Activated T-cell treated with anti-CD3 and anti-CD28 coated beads, Interleukin-2, amount 50 U/mL, for 4 hours (primary cell): ENCODE measurements at places on chromosomes 1 and 21. TPM values are rescaled to one million over a fixed set of nuclear protein-coding genes. Genes with fewer than 3 reads are reported as not detected.

KRTAP19-1 gene
- not detected for total RNA-seq

ETV3L gene
- total RNA-seq: not detected

ZMYND12 gene
- not detected for total RNA-seq

DNA sequence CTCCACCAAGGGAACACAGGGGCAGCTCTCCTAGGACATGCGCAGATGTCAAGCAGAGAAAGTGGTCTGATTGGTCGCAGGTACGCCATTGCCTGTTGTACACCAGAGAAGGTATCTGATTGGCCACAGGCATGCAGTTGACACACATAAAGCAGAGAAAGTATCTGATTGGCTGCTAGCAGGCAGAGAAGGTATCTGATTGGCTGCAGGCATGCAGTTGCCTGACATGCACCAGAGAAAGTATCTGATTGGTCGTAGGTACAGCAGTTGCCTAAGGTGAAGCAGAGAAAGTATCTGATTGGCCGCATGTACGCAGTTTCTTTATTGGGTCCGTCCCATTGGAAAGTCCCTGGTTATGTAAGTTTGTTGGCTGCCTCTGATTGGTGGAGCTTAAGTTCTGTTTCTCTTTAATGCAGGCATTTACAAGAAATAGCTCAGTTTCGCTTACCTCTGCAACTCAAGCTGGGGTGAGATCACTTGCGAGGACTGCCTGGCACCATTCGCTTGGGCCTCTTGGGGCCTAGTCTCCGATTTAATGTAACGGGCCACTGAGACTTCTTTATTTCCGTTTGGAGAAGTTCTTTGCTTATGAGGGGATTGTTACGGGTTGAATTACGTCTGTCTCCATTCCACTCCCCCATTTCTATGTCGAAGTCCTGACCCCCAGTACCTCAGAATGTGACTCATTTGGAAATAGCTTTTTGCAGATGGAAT, 74.2 kb downstream of the SIK1 start:
- DNase-seq: no peak

- no peak for DNase-seq
Measured at GRCh38 chr1:16005597-16005996, 1.6 kb downstream of the SRARP start.

DNA sequence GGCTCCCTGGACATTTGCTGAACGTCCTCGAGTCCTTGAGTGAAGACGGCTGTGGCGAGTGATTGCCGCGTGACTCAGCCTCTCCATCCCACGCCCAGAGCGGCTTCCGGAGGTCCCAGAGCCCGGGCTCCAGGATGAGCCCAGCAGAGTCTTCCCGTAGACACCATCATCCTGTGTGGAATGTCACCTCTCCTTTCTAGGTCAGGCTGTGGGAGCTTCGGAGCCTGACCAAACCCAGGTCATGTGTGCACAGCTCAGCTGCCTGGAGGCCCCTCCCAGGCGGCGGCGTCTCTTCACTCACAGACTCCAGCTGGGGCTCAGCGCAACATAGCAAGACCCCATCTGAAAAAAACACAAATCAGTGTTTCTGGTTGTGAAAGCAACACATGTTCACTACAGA, 38.2 kb downstream of the PRKCZ start:
- DNase-seq: no peak

DNA sequence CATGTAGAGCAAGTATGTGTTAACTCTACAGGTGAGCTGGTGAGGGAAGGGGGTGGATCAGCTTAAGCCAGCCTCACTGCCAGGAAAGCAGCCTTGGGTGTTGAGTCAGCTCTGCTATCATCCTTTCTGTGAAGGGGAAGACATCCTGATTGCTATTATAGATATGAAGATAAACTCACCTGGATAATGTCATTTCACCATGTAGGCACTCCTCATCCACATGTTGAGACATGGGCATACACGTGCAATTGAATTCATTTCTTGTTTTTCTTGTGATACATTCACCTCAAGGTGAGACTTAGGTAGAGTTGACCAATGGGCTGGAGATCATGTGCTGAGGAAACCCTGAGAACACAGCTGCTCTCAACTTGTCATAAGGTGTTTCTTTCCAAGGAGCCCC, 136.9 kb downstream of the CACNA1E start:
- DNase-seq: no peak
